Activated CD4-positive, alpha-beta T cell treated with anti-CD3 and anti-CD28 coated beads, Interleukin-2, amount 10 ng/mL, durations not matched to agents 7 days and 5 days (primary cell): ENCODE measurements at places on chromosomes 7 and 10. TPM values are rescaled to one million over a fixed set of nuclear protein-coding genes. Genes with fewer than 3 reads are reported as not detected.

GRCh38 chr10:17381502-17382142 lies 72.8 kb downstream of the ST8SIA6 start:
- H3K4me1 ChIP-seq: no peaks in the 10 kb centered on the region
- no peak for DNase-seq
- H3K27ac ChIP-seq: no peak overlapping the region
- H3K4me3 ChIP-seq: no peak overlapping the region
- H3K27me3 ChIP-seq: no peaks in the 10 kb centered on the region

GRCh38 chr10:50260791-50261281 lies 9.5 kb upstream of the ASAH2 start:
- peak; percentile 18 for DNase-seq
- H3K4me1 ChIP-seq: peaks cover 15% of the 10 kb centered on the region
- no peak overlapping the region for H3K4me3 ChIP-seq
- H3K27me3 ChIP-seq: peaks cover 51% of the 10 kb centered on the region
- no peak overlapping the region for H3K27ac ChIP-seq
- H3K36me3 ChIP-seq: no peaks in the 10 kb centered on the region

DNA sequence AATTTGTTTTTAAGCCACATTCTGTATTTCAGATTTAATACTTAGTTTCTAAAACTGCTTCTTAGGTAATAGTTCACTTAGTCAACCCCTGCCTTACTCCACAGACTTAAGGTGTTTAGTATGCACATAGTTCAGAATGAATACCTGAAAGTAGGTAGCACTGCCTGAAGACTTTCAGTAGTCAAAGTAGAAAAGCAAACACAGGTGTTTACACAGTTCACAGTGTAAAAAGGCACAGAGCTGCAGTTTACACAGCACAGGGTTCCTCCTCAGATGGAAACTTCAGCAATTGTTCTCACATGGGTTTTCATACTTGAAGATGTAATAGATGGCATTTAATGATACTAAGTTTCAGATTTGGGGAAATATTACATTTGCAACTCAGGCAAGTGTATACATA lies 3.1 kb upstream of the PKD1L1 start:
- no peak for DNase-seq
- H3K27me3 ChIP-seq: no peaks in the 10 kb centered on the region
- peaks cover 10% of the 10 kb centered on the region for H3K36me3 ChIP-seq
- no peaks in the 10 kb centered on the region for H3K4me1 ChIP-seq

- H3K27ac ChIP-seq: no peak overlapping the region
- peaks cover 37% of the 10 kb centered on the region for H3K36me3 ChIP-seq
- peaks cover 2% of the 10 kb centered on the region for H3K27me3 ChIP-seq
- no peak for DNase-seq
- no peak overlapping the region for H3K4me3 ChIP-seq
- peaks cover 33% of the 10 kb centered on the region for H3K4me1 ChIP-seq
Measured at GRCh38 chr10:70596860-70597809, 5.4 kb downstream of the PRF1 start.

PRSS1 gene
- not detected for total RNA-seq

DNA sequence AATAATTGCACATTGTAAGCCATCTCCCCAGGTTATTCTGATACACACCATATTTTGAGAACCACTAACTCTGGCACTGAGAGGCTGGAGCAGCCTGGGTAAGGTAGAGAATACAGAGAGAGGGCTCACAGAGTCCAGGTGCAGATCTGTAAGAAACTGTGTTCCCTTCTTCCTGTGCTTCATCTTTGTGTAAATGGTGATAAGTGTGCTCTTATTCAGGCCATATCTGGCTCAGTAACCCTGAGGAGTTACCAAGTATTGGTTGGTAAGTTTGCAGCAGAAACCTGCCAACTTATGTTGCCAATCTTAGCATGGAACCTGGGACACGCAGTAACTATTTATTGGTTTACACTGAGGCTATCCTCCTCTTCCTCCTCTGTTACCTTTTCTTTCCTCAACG lies 16.2 kb upstream of the ICA1 start:
- no peak for DNase-seq
- peaks cover 4% of the 10 kb centered on the region for H3K27me3 ChIP-seq
- no peak overlapping the region for H3K4me3 ChIP-seq
- H3K4me1 ChIP-seq: no peaks in the 10 kb centered on the region
- no peaks in the 10 kb centered on the region for H3K36me3 ChIP-seq

- no peak for DNase-seq
- H3K4me3 ChIP-seq: no peak overlapping the region
- H3K4me1 ChIP-seq: peaks cover 9% of the 10 kb centered on the region
Measured at GRCh38 chr7:127876393-127876792, 154.8 kb downstream of the LRRC4 start.

GRCh38 chr10:119658274-119658673 lies 7.1 kb downstream of the BAG3 start:
- no peaks in the 10 kb centered on the region for H3K27me3 ChIP-seq
- H3K4me1 ChIP-seq: peaks cover 57% of the 10 kb centered on the region
- H3K4me3 ChIP-seq: no peak overlapping the region
- no peak for DNase-seq
- H3K36me3 ChIP-seq: peaks cover 20% of the 10 kb centered on the region

GRCh38 chr7:87404674-87405073 lies 59.2 kb downstream of the CROT start:
- DNase-seq: no peak
- no peak overlapping the region for H3K27ac ChIP-seq
- H3K4me3 ChIP-seq: no peak overlapping the region
- H3K36me3 ChIP-seq: no peaks in the 10 kb centered on the region
- H3K27me3 ChIP-seq: peaks cover 7% of the 10 kb centered on the region
- no peaks in the 10 kb centered on the region for H3K4me1 ChIP-seq

HOXA1 gene
- 0.58 TPM for total RNA-seq

SPDYE11 gene
- total RNA-seq: not detected

GRCh38 chr7:79741684-79742083 lies 288.2 kb upstream of the MAGI2 start:
- H3K27me3 ChIP-seq: no peaks in the 10 kb centered on the region
- no peaks in the 10 kb centered on the region for H3K36me3 ChIP-seq
- no peaks in the 10 kb centered on the region for H3K4me1 ChIP-seq
- H3K27ac ChIP-seq: no peak overlapping the region
- no peak for DNase-seq
- no peak overlapping the region for H3K4me3 ChIP-seq

WNT2 gene
- not detected for total RNA-seq

DNA sequence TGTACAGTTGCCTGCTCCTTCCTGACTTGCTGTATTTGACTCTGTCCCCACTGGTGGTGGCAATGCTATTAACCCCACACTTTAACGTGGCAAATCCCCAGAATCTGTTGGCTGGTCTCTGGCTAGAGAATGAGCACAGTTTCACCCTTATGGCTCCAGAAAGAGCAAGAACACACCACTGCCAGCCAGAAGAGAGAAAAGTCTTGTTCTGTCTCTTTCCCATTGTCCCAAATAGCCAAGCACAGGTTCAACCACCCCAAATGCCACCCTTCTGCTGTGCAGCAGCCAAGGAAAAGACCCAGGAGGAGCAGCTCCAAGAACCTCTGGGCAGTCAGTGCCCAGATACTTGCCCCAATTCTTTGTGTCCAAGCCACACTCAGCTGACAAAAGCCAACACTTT lies 11.3 kb downstream of the SLC16A9 start:
- H3K27me3 ChIP-seq: peaks cover 11% of the 10 kb centered on the region
- H3K4me1 ChIP-seq: no peaks in the 10 kb centered on the region
- H3K36me3 ChIP-seq: no peaks in the 10 kb centered on the region
- H3K4me3 ChIP-seq: no peak overlapping the region

KCNH2 gene
- total RNA-seq: 0.27 TPM

ABLIM1 gene
- 161 TPM for total RNA-seq

OR6V1 gene
- total RNA-seq: not detected

- no peaks in the 10 kb centered on the region for H3K27me3 ChIP-seq
- no peak overlapping the region for H3K4me3 ChIP-seq
- no peaks in the 10 kb centered on the region for H3K36me3 ChIP-seq
- no peak overlapping the region for H3K27ac ChIP-seq
Measured at GRCh38 chr10:71799608-71800453, 26.5 kb upstream of the VSIR start.

DNA sequence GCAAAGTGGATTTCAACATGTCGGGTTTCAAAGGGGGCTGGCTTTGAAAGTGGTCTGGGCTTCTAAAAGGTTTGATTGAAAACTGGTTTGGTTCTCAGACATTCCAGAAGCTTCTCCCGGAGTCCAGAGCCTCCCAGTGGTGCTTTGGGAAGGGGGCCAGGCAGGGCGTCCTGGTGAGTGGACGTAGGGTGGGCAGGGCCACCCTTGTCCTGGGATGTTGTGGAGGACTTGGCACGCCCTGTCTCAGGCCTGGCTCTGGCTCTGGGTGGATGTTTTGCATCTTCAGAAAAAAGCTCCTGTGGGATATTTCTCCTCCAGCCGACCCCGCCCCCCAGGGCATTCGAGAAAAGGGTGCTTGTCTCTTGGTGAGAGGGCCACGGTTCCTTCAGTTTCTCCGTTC lies 31.2 kb downstream of the GRIFIN start:
- peaks cover 6% of the 10 kb centered on the region for H3K36me3 ChIP-seq
- no peaks in the 10 kb centered on the region for H3K27me3 ChIP-seq
- no peak overlapping the region for H3K27ac ChIP-seq

DNA sequence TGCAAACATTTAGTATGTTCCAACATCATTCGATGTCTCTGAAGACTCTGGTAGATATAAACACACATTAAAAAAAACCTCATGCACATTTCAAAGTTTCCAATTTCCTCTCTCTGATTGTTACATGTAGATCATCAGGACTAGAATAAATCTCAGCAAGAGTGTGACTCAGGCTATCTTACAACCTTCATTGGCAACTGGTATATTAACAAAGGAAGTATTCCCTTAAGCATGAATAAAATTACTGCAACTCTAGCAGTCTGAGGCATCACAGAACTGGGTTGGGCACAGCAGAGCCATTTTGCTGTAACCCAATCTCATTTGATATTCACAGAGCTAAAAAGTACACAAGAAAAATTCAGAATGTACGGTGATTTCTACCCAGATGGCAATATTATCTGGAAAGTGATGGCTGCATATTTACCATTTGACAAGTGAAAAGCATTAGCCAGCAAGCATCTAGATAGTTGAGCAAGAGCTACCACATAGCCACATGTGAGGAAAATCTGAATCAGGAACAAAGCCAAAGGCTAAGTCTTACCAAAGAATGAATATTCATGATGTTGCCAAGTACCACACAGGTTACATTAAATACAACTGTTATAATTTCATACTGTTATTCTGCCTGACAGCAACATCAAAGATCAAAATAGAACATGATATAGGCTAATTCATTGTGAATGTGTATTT lies 232.2 kb downstream of the CRPPA start:
- no peak overlapping the region for H3K4me3 ChIP-seq
- no peaks in the 10 kb centered on the region for H3K27me3 ChIP-seq
- no peak for DNase-seq
- no peaks in the 10 kb centered on the region for H3K4me1 ChIP-seq

DNA sequence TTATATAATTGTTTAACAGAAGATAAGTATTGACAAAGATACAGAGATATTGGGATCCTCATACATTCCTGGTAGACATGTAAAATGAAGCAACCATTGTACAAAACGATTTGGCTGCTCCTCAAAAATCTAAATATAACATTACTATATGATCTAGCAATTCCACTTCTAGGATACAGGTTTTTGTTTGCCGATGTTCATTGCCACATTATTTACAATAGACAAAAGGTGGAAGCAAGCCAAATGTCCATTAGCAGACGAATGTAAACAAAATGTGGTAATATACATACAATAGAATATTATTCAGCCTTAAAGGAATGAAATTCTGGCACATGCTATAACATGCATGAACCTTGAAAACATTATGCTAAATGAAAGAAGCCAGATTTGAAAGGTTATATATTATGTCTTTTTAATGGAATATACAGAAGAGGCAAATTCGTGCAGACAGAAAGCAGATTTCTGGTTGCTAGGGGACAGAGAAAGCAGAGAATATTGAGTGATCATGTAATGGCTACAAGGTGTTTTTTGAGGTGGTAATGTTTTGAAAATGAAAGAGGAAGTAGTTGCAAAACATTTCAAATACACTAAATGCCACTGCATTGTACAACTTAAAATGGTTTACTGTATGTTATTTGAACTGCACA lies 44.9 kb downstream of the POLR1F start:
- no peak overlapping the region for H3K27ac ChIP-seq
- peaks cover 7% of the 10 kb centered on the region for H3K4me1 ChIP-seq
- no peaks in the 10 kb centered on the region for H3K36me3 ChIP-seq
- DNase-seq: no peak
- no peak overlapping the region for H3K4me3 ChIP-seq

- no peak overlapping the region for H3K27ac ChIP-seq
- H3K4me3 ChIP-seq: no peak overlapping the region
- no peak for DNase-seq
- no peaks in the 10 kb centered on the region for H3K27me3 ChIP-seq
- H3K36me3 ChIP-seq: no peaks in the 10 kb centered on the region
Measured at GRCh38 chr10:120646738-120647456, 189.9 kb downstream of the PLPP4 start.

DNA sequence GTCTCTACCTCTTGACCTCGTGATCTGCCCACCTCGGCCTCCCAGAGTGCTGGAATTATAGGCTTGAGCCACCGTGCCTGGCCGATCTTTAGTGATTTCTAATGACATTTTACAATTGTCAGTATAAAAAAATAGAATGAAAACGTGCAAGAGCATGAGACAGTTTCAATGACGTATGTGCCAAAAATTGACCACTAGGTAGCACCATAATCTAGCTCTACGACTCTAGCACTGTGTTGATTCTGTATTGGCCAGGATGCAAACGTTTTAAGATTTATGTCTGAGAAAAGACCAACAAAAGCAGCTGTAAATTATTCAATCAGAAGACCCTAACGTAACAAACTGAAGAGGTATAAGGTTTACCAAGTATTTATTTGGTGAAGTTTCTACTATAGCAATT lies 25.4 kb upstream of the EXOC6 start:
- no peak overlapping the region for H3K27ac ChIP-seq
- peaks cover 2% of the 10 kb centered on the region for H3K27me3 ChIP-seq
- H3K4me3 ChIP-seq: no peak overlapping the region
- peaks cover 2% of the 10 kb centered on the region for H3K36me3 ChIP-seq

- H3K27ac ChIP-seq: no peak overlapping the region
- peaks cover 49% of the 10 kb centered on the region for H3K4me1 ChIP-seq
- H3K36me3 ChIP-seq: peaks cover 7% of the 10 kb centered on the region
- no peaks in the 10 kb centered on the region for H3K27me3 ChIP-seq
- DNase-seq: no peak
Measured at GRCh38 chr7:8120390-8121058, 141.4 kb downstream of the ICA1 start.

DNA sequence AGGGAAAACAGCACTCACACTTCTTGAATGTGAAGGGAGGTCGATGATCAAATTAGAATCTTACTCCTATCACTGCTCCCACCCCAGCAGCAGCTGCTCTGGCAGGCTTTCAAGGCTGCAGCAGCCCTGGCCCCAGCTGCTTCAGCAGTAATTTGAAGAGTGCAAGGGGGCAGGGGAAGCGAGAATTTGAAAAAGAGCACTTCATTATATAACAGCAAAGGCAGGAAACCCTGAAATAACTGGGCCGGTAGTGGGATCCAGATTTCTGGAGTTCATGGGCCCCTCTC lies 44.9 kb downstream of the MYPN start:
- H3K4me1 ChIP-seq: peaks cover 3% of the 10 kb centered on the region
- H3K27ac ChIP-seq: no peak overlapping the region
- no peak for DNase-seq
- H3K36me3 ChIP-seq: no peaks in the 10 kb centered on the region
- no peak overlapping the region for H3K4me3 ChIP-seq
- H3K27me3 ChIP-seq: no peaks in the 10 kb centered on the region

- H3K27me3 ChIP-seq: no peaks in the 10 kb centered on the region
- DNase-seq: no peak
- H3K27ac ChIP-seq: no peak overlapping the region
- no peaks in the 10 kb centered on the region for H3K36me3 ChIP-seq
- no peak overlapping the region for H3K4me3 ChIP-seq
- no peaks in the 10 kb centered on the region for H3K4me1 ChIP-seq
Measured at GRCh38 chr10:77348751-77349150, 288.9 kb downstream of the KCNMA1 start.

GRCh38 chr7:143514995-143515735 lies 37.5 kb downstream of the TAS2R41 start:
- no peaks in the 10 kb centered on the region for H3K27me3 ChIP-seq
- no peaks in the 10 kb centered on the region for H3K36me3 ChIP-seq
- DNase-seq: no peak
- H3K4me1 ChIP-seq: no peaks in the 10 kb centered on the region
- H3K4me3 ChIP-seq: no peak overlapping the region
